CD4-positive, alpha-beta T cell treated with Interleukin-10 for 1 hour (primary cell): ENCODE measurements at places on chromosomes 1 and 21.

DNA sequence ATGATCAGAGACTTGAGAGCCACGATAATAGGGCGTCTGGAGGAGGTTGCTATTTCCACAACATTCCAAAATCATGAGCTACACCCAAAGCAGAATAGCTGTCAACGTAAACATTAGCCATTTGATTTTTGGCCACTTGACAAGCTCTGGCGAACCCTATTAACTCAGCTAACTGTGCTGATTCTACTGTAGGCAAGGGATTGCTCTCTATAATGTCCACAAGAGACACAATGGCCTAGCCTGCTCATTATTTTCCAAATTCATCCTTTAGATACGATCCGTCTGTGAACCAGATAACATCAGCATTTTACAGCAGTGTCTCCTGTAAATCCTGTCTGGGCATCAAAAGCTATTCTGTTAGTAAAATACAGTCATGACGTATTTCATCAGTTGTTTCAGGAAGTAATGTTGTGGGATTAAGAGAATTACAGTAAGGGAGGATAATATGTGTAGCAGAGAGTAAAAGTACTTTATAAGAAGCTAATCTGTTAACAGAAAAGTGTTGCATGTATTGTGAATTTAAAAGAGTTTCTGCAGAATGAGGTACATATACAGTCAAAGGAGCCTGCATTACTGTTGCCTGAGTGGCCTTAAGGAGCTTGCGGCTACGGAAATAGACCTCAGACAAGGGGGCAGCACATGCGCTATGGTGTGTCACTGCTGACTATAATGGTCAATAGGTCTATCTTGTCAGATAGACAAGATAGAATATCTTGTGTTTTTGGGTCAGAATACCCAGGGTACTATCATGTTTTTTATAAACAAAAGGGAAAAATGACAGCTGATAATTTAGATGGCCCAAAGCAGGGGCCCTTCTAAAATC lies 44.9 kb upstream of the TINAGL1 start:
- DNase-seq, result no peak

DNA sequence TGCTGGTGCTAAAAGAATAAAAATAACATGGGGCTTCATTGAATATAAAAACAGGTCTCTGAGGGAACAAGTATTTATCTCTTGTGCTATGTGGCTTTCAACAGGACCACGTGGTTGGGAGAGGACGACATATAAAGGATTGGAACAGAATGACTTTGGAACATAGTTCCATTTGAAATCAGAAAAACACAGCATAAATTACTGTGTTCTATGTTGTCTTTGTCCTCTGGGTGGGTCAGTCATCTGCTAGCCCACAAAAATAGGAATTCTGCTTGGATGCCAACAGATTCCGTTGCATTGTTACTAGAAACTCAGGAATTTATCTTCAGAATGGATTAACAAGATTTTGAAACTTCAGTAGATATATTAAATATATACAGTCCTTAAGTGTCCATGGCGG lies 5.9 kb downstream of the CEP85 start:
- DNase-seq, result no peak

DNA sequence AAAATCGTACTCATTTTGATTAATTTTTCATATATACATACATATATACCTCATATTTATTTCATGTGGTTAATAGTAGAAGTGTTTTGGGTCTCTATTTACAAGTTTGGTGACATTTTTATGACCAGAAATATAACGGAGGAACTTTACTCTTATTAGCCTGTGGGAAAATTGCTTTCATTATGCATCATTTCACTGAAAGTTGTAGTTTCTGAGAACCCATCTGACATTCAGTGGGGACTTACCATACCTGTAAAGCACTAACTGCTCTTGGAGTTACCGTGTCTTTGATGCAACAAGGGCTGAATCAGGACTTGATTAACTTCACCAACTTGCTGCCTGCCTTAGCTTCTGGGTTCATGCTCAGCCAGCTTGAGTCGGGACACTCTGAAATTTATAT lies 49.9 kb upstream of the ITPKB start:
- no peak for DNase-seq

GRCh38 chr1:228343191-228343661 lies 63.4 kb downstream of the TRIM11 start:
- DNase-seq, result no peak

DNA sequence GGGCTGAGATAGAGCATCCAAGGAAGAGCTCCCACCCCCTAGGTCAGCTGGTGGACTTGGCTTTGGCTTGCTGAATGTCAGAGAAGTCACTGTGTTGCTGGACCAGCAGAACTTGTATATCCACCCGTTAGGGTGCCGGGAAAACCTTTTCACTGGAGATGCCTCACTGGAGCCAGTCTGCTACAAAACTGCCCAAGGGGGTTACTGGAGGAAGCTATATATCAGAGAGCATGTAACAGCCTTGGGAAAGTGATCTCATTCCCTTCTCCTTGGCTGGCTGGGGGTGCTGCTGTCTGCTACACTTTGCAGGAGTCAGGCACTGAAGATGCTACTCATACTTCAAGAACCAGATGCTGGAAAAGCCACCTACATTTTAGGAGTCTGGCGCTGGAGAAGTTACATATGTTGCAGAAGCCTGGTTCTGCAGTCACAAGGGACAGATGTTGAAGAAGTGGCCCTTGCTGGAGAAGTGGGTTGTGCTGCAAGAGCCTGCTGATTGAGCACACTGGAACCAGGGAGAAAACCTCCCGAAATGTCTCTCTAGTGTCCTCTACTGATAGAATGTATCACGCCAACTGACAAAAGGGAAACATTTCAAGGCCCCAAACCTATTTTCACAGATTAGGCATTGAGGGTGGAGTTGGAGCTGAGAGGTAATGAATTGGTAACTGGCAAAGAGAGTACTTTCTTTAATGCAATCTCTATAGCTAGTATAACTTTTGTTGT lies 250.6 kb downstream of the SPATA17 start:
- no peak for DNase-seq

- no peak for DNase-seq
Measured at GRCh38 chr1:22210176-22210575, 67.3 kb upstream of the WNT4 start.

GRCh38 chr1:180909462-180909976 lies 3.2 kb upstream of the KIAA1614 start:
- no peak for DNase-seq

GRCh38 chr1:186658999-186659398 lies 21.2 kb downstream of the PTGS2 start:
- DNase-seq, result no peak

DNA sequence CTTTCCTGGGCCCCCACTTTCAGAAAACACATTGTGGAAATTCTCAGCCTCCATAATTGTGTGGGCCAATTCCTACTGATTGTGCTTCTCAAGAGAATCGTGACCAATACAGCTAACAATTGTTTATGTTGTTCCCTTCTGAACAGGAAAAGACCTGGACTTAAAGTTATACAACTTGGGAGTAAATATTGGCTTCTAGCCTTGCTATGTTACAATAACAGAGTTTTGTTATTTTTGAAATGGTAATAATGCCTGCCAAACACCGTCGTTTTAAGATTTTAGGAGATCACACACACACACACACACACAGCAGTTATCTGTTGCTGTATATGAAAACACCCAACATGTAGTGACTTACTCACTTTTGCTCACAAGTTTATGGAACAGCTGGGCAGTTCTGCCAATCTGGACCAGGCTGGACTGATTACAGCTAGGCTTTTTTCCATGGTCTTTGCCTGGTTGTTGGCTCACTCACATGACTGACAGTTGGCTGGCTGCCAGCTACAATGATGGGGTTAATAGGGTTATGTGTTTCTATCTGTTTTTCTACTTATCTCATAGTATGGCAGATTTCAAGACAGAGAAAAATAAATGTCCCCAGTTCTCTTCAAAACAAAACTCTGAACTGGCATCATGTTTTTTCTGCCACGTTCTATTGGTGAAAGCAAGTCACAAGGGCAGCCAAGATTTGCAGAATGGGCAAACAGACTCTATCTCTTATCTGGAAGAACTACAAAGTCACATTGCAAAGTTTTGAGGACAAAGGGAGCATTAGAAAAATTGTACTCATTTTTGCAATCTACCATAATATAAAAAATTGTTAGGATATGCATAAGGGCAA lies 447.5 kb downstream of the NEGR1 start:
- DNase-seq, result no peak

- DNase-seq, result no peak
Measured at GRCh38 chr1:75841421-75841820, 44.7 kb downstream of the MSH4 start.

DNA sequence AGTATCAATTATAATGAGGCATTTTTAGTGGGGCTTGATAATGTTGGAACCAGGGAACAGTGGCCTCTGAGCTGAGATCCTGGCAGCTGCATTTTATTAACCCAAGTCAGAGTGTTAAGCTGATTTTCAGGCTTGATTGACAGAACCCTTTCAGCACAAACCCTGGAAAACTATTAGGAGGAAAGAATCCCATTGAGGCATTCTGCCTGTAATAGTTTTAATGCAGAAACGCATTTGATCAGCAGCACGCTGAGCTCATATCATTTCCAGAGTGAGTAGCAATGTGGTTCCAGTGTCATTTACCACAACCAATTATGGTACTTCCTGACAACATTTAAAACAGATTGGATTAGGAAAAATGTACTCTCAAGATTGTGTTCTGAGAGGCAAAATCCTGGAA lies 78.3 kb upstream of the BARHL2 start:
- DNase-seq, result no peak

GRCh38 chr1:212926372-212926771 lies 24.0 kb upstream of the VASH2 start:
- no peak for DNase-seq

DNA sequence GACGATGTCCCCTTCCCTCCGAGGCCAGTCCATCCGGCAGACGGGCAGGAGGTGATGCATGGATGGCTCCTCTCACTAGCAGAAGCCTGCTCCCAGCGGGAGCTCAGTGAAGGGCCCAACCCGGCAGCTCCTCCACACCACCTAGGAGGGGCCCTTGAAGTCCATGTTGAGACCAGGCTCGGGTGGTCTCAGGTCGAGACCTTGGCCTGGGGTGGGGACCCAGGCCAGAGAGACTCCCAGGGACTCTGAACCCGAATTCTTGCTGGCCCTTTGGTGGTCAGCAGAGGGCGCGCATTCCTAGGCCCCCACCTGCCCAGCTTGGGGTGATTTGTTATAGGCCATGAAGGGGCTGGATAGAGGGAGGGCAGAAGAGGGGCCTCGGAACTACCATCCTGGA lies 642 bp upstream of the NT5C1A start:
- DNase-seq, result peak; percentile 52

DNA sequence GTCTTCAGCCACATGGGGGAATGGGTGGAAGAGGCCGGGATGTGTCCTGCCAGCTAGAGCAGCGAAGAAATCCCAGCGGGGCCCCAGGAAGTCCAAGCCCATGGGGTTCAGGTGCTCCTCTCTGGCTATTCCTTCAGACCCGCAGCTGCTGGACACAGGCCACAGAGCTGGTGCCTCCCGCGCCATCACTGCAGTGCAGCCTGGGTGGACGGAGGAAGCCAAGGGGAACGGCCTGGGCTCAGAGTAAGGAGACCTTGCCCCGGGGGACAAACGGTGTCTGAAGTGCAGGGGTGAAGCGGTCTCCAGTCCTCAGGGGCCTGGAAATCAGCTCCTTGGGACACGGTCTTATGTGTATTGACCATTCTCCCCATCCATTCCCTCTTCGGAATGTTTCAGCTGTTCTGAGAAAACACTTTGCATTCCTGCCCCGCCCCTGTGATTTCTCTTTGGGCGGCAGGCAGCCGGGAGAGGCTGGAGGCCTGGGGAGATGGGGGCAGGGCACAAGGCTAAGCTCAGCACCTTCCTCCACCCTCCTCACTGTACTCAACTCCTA lies 18.4 kb downstream of the MTHFR start:
- DNase-seq, result no peak

GRCh38 chr1:201023517-201023902 lies at the start of gene KIF21B:
Gene KIF21B, minus strand, starts transcription at chr1:201023714. Its CDS starts 331 bp downstream, at chr1:201023383.
- DNase-seq, result peak; percentile 93

DNA sequence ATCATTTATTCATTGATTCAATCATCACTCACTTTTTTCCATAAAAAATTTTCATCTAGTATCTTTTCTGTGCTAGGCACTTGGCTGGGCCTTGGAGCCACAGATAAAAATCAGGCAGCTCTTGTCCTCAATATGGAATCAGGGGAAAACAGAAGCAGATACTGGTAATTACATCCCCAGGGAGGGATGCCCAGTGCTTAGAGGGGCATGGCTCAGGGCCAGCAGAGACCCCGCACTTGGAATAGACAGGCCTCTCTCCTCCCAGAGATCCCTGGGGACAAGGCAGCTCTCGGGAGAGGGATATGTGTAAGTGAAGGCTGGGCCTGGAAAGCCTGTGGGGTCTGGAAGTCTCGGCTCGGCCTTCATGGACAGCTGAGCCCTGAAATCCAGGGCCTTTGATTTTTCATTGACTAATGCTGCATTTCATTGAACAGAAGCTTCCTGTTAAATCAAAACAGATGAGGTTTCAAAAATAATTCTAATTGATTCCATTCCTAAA lies 180.4 kb downstream of the FOXD2 start:
- no peak for DNase-seq

- no peak for DNase-seq
Measured at GRCh38 chr1:173715538-173715844, 710 bp downstream of the KLHL20 start.

- no peak for DNase-seq
Measured at GRCh38 chr1:183952101-183952500, 85.4 kb downstream of the COLGALT2 start.

DNA sequence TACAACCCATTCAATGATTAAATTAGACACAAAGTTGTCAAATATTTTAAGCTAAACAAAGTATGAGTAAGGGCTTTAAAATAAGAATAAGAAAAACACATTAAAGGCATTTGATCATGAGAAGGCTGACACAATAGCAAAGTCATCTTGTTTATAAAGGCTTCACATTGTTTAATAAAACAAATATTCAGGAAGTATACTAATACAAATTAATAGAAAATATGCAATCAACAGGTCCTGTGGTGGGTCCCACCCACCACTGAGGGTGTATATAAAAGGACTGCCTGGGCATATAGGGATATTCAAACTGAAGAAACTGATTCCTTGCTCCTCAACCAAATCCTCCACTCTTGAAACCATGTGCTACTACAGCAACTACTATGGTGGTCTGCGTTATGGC lies at the start of gene KRTAP20-2:
KRTAP20-2 (plus strand) TSS at position 301 of the 400 bp plus-strand sequence; CDS start at position 359, 58 bp downstream.
- no peak for DNase-seq

GRCh38 chr21:37762606-37763005 lies 153.7 kb downstream of the KCNJ6 start:
- no peak for DNase-seq

GRCh38 chr1:205072881-205073280 lies 11.4 kb downstream of the TMEM81 start:
- no peak for DNase-seq

GRCh38 chr21:20440338-20440737 lies 557.9 kb upstream of the NCAM2 start:
- no peak for DNase-seq

- no peak for DNase-seq
Measured at GRCh38 chr1:160217481-160218051, 12.4 kb downstream of the PEA15 start.

- no peak for DNase-seq
Measured at GRCh38 chr1:116918714-116919357, 9.1 kb downstream of the PTGFRN start.

DNA sequence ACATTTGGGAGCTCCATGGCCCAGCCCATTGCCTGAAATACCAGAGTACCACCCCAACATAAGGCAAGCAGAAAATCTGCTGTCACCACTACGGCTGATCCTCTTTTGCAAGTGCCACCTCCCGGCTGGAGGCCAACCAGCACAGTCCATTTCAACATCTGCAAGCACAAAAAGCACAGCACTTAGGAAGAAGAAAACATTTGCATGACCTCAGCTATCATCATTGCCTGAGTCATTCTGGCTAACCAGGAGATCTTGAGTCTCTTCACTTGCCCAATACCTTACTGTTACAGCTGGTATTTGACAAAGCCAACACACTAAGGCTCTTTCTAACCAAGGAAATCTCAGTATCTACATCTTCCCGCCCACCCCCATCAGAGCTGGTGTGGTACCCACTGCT lies 55.9 kb downstream of the NEK7 start:
- no peak for DNase-seq
